Ecto neural progenitor cell (in vitro differentiated cells): ENCODE measurements at places on chromosomes 7 and 10.

DNA sequence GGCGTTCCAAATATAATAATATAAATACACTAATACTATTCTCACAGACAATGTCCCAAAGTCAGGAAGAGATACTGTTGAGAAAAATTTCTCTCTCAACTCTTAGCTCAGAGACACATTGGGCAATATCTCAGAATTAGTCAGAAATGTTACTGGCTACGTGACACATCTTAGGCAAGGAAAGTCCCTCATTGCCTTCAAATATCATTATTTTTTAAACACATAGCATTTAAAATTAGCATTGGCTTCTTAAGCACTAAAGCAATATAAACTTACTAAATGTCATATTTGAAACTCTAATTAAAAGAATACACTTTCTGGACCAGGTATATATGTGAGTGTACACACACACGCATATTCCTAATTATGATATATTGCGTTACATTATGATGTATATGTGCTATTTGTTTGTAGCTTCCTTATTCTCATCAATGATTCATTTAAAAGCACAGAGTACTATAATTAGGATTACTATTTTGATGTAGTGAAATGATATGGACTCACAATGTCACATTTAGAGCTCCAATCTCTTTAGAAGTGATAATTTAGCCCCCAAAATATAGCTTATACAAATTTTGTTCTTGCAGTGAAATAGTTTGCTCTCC lies 255.8 kb downstream of the TWIST1 start:
- no peak for DNase-seq

DNA sequence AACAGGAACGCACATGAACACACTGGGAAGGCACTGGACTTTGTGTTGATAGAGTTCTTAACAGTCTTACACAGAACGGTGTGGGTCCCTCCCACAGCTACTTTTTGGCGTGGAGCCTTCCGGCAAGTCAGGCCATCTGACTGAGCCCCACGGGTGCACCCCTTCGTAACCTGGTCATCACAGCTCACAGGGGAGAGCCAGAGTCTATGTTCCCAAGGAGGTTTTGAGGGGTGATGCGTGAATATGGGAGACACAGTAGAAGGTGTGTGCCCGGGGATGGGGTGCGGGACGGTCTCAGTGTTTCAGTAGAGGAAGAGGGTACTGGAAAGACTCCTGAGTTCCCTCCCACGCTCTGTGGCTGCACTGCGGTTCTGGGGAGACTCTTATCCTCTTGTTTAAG lies 291.7 kb downstream of the DNAJB6 start:
- DNase-seq: no peak

GRCh38 chr10:1171586-1171985 lies 115.4 kb downstream of the WDR37 start:
- DNase-seq: no peak

- no peak for DNase-seq
These were observed 2.0 kb downstream of the FXYD4 start for GRCh38 chr10:43373461-43373860.

- DNase-seq: no peak
These were observed 61.0 kb upstream of the MYL10 start for GRCh38 chr7:101690061-101690460.

DNA sequence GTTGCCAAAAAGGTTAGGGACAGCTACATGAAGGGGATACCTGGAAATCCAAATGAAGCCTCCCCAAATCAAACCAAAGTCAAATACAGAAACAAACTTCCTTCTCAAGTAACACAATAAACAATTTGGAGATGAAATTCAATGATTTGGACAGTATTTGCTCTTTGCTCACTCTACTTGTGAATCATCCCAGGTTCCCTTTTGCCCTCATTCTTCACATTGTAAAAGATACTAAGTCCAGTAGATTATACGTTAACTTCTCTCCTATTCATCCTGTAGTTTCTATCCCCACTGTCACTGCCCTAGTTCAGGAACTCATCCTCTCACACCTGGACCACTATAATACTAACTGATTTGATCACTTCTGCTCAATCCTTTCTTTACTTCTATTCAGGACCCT lies 28.3 kb downstream of the FZD1 start:
- DNase-seq: no peak

GRCh38 chr7:45021604-45022296 lies 21.7 kb downstream of the CCM2 start:
- DNase-seq: no peak

GRCh38 chr10:69845574-69846292 lies 44.0 kb downstream of the COL13A1 start:
- no peak for DNase-seq

GRCh38 chr7:149498811-149499210 lies 1.2 kb upstream of the ZNF746 start:
- DNase-seq: no peak
